ENCODE measurements at places on chromosomes 2 and 18.
A peak's percentile ranks its signal among the peaks of the same experiment; 100 is the strongest.

GRCh38 chr2:63926815-63927214 lies 85.1 kb downstream of the UGP2 start:
- no peak for DNase-seq

GRCh38 chr2:11169333-11169732 lies 14.1 kb downstream of the SLC66A3 start:
- no peak for DNase-seq

DNA sequence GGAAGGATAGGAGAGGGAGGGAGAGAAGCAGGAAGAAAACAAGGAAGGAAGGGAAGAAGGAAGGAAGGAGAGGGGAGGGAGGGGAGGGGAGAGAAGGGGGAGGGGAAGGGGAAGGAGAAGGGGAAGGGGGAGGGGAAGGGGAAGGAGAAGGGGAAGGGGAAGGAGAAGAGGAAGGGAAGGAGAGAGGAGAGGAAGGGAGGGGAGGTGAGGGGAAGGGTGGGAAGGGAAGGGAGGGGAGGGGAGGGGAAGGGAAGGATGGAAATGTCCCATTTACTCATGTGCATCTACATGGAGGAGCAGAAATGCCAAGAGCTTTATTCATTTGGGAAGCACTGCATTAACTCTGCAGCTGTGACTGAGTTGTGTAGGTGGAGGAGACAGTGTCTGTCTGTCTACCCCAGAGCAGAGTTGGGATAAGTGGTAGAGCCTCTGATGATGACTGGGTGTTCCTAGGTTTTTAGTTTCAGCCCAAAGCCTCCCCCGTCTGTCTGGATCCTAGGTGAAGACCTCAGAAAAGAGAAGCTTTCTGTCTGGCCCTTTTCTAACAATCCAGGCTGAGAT lies 131.3 kb downstream of the COL6A3 start:
- DNase-seq, result no peak

DNA sequence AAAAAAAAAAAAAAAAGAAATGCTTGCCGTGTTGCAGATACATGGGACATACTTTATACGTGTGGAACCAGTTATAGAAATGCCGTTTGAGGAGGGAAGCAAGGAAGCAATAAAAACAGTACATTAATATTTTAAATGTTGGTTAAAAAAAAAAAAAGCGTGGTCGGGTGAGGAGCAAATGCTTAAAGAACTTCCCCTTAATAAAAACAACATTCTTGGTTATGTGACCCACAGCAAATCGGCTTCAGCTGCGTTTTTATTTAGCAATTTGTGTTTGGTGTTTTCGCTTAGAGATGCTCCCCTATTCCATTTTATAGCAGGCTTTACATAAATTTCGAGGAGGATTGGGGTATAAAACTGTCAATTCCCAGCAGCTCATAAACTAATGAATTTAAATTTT lies 223.6 kb downstream of the LRRTM1 start:
- DNase-seq, result no peak

GRCh38 chr2:171610824-171611223 lies 76.4 kb upstream of the DYNC1I2 start:
- no peak for DNase-seq

- no peak for DNase-seq
Measured at GRCh38 chr2:61882850-61883249, 5.6 kb downstream of the CCT4 start.

GRCh38 chr18:24138789-24139616 lies at the start of gene CABYR:
CABYR (plus strand) TSS chr18:24139062; CDS start chr18:24143115, 4,053 bp downstream.
- DNase-seq, result peak; percentile 85

DNA sequence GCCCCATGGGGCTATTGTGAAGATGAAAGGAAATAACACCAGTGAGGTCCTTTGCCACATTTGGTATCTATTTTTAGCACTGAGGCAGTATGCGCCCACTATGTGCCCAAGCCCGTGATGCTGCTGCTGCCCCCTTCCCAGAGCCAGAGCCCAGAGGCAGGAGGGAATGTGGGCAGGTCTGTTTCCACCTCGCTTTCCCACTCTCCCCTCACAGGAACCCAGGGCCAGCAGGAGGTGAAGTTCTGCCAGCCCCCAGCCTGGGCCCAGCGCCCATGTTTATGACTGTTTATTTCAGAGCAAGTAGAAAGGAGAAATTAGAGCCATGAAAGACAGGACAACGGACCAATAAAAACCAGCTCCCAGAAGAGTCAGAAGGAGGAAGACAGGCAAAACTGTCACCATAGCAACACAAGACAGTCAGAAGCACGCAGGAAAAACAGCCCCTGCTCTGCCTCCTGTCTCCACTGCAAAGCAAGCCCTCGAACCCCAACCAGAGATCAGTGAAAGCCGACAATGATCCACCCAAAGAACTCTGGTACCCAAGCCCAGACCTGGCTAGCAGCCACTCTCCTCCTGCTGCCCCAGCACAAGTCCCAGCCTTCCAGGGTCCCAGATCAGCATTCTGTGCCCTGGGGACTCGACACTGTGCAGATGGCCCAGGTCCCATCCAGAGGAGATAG lies 1.4 kb downstream of the CYRIA start:
- DNase-seq, result peak; percentile 48

DNA sequence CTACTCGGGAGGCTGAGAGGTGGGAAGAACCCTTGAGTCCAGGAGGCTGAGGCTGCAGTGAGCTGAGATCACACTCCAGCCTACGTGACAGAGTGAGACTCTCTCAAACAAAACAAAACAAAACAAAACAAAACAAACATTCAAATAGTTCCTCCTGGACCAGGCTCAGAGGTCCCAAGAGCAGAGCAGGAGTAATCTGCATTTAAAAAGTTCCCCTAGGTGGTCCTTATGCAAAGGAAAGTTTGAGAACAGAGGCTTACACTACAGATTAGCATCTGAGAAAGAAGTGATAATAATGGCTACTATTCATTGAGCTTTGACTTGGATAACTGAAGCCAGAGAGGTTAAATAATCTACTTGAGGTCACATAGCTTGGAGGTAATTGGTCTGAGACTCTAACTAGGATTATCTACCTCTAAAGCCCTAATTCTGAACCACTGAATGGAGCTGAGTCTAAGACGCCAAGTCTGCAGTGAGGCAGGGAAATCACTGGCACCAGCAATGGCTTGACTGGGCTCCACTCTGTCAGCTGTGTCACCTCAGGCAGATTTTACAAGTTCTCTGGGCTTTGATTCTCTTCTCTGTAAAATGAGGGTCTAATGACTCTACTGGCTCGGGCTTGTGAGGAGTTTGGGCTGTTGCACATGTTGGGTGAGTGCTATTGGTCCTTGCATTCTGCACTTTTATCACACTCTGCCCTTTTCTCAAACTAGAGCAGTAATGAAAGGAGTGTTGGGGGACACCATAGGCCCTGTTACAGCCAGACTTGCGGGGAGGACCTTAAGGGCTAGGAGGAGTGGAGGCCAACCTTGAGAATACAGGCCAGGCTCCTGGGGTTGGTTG lies 29.2 kb upstream of the DLX2 start:
- DNase-seq, result no peak

DNA sequence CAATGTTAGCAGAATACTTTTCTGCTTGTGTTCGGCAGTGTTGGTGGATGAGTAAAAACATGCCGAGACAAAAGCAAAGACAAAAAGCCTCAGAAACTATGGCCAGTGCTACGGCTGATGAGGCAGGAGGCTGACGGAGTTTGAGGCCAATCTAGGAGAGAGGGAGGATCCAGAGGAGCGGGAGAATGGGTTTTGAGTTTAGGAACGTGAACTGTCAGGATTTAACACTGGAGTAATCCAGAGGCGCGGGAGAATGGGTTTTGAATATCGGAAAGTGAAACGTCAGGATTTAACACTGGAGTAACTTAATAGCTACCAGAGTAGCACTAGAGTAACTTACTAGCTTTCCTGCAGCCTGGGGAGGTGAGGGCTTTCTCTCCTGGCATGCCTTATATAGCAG lies 37.4 kb downstream of the LYPD6B start:
- no peak for DNase-seq

GRCh38 chr18:59663096-59663495 lies 34.1 kb downstream of the CCBE1 start:
- DNase-seq, result no peak

DNA sequence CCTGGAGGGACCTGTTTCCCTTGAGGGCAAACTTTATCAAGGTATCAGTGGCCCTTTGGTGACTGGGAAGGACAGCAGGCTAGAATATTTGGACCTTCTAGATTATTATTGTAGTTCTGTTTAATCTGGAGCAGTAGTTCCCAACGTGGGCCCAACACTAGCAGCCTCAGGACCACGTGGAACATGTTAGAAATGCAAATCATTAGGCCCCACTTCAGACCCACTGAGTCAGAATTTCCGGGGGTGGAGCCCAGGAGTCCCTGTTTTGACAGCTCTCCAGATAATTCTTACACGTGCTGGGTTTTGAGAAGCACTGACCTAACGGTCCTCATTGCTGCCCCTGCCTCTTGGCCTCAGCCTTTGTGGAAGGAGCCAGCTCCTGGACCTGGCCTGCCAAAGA lies 25.5 kb upstream of the DYNC2LI1 start:
- DNase-seq, result no peak

GRCh38 chr2:207088276-207088675 lies 77.5 kb downstream of the KLF7 start:
- no peak for DNase-seq

- DNase-seq, result no peak
Measured at GRCh38 chr2:205053827-205054410, 508.6 kb downstream of the PARD3B start.

- DNase-seq, result no peak
Measured at GRCh38 chr2:29025711-29026110, 44.6 kb downstream of the TOGARAM2 start.

- DNase-seq, result peak; percentile 26
Measured at GRCh38 chr2:62505750-62506420, at the start of gene TMEM17. TMEM17 (minus strand) TSS chr2:62506195; CDS start chr2:62506129, 66 bp downstream.

DNA sequence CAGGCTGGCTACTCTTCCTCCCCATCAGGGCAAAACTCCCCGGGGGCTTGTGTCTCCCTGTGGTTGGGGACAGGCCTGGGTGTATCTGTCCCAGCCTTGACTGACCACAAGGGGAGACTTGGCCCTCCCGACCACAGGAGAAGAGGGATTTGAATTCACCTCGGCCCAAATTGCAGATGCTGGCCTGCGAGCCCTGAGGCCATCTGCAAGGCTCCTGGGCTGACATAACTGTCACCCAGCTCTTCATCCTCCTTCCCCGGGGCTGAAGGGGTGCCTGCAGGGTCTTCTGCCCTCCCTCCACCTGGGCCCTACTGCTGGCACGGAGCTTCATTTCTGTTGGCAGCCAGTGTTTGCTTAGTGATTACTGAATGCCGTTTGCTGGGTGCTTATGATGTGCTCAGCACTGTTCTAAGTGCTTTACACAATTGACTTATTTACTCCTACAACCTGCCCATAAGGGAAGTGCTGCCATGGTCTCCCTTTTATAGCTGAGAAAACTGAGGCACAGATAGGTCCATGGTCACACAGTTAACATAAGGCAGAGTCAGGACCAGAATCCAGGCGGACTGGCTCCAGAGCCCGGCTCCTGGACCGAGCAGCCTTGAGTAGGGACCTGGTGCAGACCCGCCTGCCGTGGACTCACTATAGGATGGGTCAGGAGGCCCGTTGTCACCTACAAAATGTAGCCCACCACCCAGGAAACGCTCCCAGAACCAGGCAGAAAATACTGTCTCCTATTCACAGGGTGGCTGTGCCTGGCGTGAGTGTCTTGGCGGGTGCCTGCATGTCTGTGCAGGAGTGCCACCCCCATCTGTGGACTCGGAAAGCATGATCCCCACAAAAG lies 18.9 kb downstream of the STEAP3 start:
- DNase-seq, result no peak

- DNase-seq, result no peak
Measured at GRCh38 chr18:43596105-43596712, 318.9 kb upstream of the SYT4 start.

DNA sequence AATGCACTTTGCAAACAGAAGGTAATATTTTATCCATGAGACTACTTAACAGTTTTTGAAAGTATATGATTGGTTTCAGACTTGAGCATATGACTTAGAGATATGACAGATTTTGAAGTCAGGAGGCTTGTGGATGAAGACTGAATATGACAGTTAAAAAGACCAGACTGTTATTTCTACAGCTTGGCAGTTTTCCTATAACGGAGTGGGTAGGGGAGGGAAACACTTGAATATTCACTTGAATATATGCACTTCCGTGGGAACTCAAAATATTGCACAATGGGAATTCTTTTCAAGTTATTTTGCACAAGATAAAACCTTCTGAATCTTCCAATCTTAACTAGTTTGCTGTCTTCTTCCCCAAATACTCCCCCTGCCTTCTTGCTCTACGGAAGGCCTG lies 64.6 kb upstream of the ACKR3 start:
- no peak for DNase-seq

DNA sequence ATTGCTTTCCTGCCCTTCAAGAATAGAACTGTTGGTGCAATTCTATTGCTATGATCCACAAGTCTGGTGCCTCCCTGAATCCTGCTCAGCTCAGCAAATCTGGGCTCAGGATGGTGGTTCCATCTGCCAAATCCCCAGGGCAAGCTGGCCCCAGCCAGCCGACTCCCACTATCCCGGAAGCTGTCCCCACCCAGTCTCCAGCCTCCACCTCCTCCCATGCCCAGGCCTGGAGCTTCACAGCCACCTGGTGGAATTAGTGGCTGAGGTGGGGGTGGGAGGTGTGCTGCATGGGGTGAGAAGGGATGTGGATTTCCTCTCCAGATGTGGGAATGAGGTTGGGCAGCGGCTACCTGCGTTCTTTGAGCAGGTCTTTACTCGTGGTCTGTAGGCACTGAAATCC lies 119.3 kb upstream of the SMAD2 start:
- DNase-seq, result no peak

DNA sequence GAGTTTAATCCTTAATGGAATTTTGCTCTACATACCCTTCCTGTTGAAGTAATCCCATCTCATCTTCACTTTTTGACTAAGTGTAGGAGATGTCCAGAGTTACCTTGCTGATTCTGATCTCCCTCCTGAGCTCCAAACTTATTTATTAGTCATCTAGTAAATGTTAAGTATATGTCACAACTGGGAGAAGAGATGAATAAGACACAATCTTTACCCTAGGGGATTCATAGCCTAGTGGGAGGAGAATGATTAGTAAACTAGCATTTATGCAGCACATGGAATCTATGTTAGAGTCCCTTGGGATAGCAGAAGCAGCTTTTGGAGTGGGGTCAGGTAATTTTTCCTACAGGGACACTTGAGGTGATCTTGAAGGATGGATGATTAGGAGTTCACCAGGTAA lies 20.7 kb downstream of the ACVR2A start:
- no peak for DNase-seq

DNA sequence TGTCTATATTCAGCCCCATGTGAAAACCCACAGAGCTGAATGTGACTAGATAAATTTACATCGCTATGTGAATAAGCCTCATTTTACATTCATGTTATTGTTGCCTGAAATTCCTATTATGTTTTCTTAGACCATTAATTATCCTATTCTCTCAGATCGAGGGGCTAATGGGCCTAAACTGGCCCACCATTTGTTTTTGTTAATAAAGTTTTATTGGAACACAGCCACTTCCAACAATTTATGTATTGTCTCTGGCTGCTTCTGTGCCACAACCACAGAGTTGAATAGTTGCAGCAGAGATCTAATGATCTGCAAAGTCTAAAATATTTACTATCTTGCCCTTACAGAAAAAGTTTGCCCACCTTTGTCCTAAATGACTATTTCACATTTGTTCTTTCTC lies 61.0 kb downstream of the KLHL14 start:
- DNase-seq, result no peak

All from CD4-positive, alpha-beta T cell treated with Interleukin-21 for 1 hour (primary cell).